Head of caudate nucleus (tissue), 42 donors: ENCODE measurements at places on chromosomes 5 and 9.

DNA sequence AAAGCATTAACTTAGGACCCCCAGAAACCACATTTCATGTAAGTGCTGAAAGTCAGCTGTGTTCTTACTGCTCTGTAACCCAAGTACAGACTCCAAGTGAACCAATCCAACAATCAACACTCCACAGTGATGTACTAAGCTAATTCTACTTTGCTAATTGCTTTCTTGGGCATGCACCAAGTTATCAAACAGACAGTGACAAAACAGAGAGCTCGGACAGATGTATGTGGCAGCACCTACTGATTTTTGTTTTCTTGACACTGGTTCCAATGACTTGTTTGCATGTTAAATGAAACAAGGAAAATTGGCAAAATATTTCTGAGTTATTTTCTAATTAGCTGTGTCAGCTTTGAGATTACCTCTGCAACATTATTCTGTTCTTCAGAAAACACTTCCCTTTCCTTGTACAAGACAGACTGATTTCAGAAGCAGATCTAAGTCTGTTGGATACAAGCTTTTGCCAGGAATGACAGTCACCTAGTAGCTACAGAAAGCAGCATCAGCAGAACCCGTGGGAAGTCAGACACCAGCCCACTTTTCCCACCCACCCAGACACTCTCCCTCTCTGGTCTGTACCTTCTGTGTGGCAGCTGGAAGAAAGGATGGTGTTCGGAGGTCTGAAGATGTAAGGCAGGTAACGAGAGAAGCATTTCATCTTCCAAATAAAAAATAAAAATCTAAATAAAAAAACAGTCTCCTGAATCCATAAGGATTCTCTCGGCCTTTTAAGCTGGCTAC, 176.7 kb upstream of the PPP2R2B start:
- no peak for DNase-seq

- peak; percentile 87 for DNase-seq
Observed at GRCh38 chr5:140042643-140043507, at the start of gene NRG2. TSS of gene NRG2 (minus strand) at chr5:140043299.

- DNase-seq: no peak
Observed at GRCh38 chr9:133979921-133980863, 11.9 kb downstream of the VAV2 start.

DNA sequence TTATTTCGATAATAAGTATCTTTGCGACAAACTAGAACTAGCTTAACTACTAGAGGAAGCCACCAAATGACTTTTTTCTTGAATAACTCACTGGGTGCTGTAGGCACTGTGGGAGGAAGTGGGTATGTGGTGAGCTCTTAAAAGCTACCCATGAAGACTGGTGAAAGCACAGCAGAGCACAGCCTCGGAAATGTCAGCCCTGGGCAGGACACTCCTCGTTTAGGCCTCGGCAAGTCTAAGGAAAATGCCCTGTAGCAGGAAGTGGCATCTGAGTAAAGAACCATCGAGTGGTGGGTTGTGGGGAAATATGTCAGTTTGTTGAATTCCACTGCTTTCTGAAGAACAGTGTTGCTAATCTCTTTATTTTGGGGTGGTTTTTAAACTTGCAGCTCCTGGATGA, 44.0 kb upstream of the NCS1 start:
- no peak for DNase-seq

GRCh38 chr9:100411472-100412283, 15.3 kb upstream of the MSANTD3 start:
- DNase-seq: peak; percentile 93

DNA sequence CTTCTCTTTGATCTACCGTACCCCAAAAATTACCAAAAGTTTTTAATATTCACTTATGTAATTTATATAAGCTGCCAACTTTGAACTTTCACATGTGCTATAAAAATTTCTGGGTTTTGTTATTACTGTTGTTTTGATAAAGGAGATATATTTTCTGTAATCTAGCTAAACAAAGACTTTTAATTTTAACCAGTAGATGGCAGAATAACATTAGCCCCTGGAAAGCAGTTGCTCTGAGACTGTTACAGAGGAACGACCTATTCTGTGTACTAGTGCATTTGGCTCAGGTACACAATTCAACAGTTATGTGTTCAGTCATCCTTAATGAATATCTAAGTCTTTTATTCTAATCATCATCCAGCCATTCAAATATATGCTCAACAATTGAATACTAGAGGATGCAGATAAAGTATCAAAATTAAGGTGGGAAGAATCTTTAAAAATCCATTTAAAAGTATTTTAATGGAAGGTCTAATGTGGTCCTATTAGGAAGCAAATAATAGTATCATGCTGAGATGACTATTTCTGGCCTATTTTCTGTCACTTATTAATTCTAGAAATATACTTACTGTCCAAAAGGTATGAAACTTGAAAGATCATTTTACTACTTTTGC, 8.6 kb downstream of the KLHL9 start:
- DNase-seq: no peak

DNA sequence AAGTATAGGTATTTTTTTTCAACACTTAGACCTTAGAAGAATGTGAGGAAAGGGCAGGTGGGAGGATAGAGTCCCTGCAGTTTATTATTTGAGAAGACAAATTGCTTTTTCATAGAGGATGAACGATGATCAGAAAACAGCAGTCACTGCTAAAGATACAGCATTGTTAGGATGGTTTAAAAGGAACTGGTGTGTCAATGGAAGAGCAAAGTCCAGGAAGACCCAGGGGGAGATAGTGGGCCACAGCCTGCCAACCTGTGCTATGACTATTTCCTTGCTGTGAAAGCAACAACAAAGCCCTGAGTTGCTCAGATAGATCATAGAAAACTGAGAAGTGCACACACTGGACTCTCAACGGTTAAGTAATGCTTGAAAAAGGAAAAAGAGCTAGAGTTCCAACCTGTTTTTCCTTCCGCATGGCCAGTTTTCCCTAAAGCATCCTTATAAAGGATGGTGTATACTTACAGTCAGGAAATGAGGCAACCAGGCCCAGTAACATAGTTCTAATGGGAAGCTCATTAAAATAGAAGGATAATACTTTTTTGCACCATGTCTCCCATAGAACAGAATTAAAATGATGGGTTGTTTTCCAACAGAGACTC, 153.8 kb downstream of the CEMIP2 start:
- DNase-seq: no peak

- no peak for DNase-seq
Observed at GRCh38 chr5:135978993-135979392, 24.2 kb upstream of the LECT2 start.

GRCh38 chr5:139459451-139459934, 3.0 kb downstream of the ECSCR start:
- DNase-seq: no peak

- peak; percentile 58 for DNase-seq
Observed at GRCh38 chr9:16191691-16192402, 639.0 kb downstream of the CCDC171 start.

DNA sequence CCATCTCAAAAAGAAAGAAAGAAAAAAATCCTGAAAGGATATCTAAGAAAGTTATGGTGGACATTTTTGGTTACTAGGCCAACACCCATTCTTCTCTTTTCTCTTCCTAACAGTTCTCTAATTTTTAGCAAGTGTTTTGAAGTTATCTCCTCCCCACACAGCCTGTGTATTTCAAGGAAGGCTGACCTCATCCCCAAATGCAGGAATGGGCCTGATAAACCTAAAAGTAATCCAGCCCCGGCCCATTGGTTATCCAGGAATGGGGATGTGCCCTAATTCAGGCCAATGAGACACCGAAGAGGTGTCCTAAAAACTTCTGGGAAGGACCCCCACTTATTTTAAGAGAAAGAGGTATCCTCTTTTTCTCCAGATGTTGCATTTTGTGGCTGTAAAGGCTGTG, 46.6 kb downstream of the F2R start:
- DNase-seq: no peak

DNA sequence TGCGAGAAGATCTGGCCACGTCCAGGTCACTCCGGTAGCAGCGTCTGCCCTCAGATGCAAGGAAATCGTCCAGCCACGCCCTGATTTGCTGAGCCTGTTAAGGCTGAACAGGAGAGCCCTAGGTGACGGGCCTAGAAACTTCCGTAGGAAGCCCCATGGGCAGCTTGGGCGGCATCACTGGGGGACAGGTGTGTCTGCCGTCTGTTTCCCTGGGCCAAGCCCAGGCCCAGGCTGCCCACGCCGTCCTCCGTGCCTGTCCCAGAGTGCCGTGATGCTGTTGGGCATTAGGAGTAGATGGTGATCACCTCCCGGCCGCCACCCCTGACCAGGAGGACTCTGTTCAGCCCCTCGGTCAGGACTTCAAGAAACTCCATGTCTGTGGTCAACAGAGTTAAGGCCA, 43.5 kb downstream of the NKD2 start:
- DNase-seq: no peak

DNA sequence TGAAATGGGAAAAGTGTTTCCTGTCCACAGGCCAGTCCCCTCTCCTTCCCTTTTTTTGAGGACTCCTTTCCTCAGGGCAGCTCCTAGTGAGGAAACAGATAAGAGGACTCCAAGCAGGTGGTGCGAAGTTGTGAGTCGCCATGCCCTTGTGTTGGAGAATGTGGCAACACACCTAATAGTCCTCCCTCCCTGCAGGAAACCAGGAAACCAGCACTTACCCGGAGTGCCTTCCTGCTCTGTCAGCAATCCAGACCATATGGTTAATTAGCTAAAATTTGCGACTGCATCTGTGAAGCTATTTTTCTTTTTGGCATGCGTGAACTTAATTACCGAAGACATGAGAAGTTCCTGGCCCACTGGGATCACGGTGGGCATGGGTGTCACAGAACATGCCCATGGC, 69.9 kb downstream of the TRIM32 start:
- DNase-seq: no peak

DNA sequence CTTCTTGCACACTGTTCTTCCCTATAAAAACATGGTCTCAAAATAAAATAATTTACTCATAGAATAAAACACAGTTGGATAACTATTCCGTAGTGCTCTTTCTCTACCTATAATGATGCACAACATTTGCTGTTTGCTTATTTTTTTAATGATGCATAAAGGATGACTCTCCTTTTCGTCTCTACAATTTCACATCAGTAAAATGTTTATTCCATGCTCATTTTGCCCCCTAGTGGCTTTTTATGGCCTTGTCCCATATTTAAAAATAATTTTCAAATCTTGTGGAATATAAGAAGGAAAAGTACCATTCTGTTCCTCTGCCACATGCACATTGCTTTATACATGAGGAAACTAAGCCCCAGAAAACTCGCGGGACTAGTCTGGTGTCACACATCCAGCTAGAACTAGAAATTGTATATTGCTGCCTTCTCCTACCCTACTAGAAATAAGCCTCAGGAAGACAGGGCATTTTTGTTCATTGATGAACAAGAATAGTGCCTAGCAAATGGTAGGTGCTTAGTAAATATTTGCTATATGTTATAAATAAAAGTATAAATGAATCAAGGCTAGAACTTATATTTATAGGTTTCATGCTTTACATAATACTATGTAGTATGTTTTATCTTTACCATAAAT, 12.7 kb downstream of the KCTD16 start:
- no peak for DNase-seq

GRCh38 chr9:93450945-93451815, at the start of gene FAM120A:
TSS of gene FAM120A (plus strand) at chr9:93451685. CDS start at chr9:93451916, 231 bp downstream.
- peak; percentile 66 for DNase-seq

DNA sequence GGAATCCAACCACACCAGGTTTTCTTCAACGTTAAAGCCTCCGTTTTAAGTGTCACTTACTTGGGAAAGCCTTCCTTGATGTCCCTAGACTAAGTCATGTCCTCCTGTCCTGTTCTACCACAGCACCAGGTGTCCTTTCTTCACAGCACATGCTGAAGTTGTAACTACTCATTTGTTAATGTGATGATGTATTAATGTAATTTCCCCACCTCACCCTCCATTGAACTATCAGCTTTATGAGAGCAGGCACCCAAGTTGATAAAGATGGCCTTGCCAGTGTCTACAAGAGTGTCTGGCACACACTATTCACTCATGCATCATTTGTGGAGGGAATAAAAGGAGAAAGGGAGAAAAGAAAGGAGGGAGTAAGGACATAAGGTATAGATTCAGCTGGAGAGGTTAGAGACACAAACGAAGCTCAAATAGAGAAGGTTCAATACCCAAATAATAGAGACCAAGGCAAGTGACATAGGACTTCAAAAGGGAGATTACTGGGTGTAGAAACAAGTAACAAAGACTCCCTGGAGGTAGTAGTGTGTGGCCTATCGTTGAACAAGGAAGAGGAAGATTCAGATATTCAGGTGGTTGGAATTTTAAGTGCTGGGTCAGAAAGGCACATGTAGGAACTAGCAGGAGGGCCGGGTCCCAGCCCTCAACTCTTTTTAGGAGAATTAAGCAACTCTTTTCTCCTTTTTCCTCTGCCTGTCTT, 6.6 kb downstream of the ITK start:
- no peak for DNase-seq

DNA sequence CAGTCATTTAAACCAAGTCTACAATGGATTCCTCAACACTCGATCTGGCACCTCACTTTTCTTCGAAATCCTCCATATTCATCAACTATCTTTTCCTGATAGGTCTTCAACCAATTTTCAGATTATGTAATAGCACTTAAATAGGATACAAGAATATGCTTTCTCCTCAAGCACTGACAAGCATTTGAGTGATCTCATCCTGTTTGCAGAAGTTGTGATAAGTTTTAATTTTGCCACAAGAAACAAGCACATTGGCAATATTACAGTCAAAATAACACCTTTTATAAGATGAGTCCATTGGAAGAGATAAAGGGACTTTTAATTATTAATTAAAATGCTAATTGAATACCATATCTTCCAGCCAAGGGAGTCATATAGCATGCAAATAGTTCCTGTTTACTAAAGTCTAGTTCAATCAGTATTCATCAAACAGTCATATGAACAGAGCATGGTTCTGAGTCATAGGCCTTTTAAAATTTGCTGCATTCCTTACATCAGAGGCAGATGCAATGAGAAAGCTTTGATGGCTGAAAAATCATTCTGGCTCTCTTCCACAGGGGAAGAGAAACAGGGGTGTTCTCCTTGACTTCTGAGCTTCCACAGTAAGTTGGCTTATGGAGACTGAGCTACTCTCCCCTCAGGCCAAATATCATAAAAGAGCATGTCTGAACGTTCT, 32.7 kb upstream of the ZCCHC9 start:
- no peak for DNase-seq

DNA sequence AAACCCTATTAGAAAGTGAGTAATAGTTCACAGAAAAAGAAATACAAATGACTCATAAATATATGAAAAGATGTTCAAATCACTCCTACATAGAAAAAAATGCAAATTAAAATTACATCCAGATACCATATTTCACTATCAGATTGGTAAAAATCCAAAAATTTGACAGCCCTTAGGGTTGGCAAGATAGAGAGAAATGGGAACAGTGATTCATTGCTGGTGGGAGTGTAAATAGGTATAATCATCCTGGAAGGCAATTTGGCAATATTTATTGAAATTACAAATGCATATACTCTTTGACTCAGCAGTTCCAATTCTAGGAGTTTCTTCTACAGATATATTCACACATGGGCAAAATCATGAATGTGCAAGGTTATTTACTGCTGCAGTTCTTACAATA, 273.5 kb downstream of the NR2F1-AS1 start:
- DNase-seq: no peak
